Astrocyte (in vitro differentiated cells and primary cell): ENCODE measurements at places on chromosomes 2 and 18.

GRCh38 chr2:232831496-232831895 is 38.6 kb upstream of the SNORC start:
- no peak for DNase-seq

DNA sequence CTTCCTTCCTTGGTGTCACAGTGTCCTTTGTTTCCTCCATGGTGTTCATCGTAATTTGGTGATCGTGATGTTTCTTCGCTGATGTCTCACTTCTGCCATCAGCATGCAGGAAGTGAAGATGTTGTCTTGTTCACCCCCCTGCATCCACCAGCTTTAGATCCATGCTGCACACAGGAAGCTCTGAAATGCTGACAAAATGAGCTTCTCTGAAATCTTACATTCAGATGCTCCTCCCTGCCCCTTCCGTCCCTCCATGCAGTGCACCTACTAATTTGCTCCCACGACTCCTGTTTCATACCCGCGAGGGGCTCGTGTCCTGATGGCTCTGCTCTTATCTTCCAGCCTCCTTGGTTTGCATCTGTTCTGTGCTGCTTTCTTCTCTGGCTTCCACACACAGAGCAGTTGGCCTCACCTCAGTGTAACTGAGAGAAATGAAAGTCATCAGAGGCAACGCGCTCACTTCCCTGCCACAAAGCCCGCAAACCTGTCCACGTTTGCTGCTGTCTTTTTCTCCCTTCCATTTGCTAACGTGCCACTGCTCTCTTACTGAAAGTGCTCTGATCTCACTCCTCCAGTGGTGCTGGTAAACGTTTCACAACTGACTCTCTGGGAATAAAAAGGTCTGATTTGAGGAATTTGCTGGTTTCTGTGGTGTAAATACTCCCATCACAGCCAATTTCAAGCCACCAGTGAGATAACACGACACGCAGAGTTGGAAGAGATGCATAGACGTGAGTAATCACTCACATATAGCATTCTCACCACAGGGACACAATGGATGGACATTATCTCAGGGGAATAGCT is 41.0 kb upstream of the MGAT4A start:
- peak; percentile 89 for DNase-seq

DNA sequence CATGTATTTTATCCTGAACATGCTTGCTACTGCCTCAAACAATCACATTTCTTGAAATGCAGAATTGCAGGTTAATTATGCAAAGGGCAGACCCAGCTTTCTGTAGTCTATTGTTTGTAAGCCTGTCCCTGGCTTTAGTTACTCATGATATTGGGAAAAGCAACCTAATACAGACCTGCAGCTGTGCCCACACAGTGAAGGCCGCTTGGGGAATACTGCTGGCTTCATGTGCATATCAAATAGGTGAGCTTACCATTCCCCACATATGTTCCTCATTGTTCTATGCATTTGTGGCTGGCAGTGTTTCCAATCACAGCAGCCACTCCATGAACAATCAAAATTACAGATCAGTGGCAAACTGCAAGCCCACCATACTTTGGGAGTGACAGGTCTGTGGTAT is 186.3 kb downstream of the TMEM163 start:
- DNase-seq: no peak

GRCh38 chr2:1639086-1639858 is 105.0 kb downstream of the PXDN start:
- no peak for DNase-seq

- DNase-seq: no peak
Measured at GRCh38 chr18:2589345-2590068, 18.1 kb downstream of the NDC80 start.

DNA sequence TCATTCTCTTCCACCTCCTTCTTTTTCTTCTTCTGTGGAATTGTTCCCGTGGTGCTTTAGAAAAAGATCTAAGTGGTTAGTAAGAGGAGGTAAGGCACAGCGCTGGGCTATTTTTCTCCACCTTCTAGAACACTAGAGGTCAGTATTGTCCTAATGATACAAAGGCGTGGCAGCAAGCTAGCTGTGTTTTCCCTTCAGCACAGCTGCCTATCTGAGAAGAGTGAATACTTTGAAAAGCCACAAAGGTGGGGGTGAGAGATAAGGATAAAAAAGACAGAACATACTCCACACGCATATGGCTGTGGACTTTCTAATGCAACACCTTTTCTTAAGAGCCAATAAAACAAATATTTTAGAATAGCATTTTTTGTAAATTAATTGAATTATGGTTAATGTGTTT is 2.1 kb downstream of the CNTNAP5 start:
- peak; percentile 15 for DNase-seq

DNA sequence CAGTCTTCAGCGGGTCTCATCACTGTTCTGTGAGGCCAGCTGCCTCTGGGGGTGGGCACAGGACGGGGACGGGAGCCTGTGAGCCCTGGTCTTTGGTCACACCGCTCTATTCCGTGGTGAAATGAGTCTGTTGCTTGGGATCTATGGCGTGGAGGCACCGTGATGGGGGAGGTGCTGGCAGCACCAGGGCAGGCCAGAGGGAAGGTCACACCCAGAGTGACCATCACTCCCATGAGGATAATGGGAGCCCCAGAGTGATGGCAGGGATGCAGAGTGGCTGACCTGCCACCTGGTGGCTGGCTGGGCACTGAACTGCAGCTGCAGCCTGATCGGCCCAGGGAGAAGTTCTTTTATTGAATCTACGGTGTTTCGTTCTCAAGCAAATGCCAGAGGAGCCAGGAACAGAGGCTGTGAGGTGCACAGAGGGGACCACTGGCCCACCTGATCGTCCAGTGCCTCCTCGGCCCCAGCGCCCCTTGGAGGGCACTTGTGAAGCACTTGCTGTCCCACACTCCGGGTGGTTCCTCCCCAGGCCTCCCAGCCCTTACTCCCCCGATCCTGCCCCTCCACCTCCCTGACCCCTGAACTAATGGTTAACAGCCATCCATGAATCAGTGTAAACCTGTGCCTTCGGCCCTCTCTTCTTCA is 17.9 kb downstream of the KCNIP3 start:
- no peak for DNase-seq

DNA sequence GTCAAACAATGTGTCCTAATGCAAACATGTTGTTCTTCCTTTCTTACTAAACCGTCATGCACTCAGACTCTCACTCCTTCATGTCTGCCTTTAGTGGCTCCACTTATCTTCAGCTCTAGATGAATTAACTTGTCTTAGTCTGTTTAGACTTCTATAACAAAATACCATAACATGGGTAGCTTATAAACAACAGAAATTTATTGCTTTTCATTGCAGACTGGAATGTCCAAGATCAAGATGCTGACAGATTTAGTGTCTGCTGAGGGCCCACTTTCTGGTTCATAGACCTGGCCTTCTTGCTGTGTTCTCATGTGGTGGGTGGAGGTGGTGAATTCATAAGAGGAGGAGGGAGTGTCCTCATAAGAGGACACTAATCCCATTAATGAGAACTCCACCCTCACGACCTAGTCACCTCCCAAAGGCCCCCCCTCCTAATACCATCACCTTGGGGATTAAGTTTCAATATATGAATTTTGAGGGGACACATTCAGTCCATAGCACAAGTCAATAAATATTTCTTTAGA is 32.3 kb downstream of the RALBP1 start:
- no peak for DNase-seq

GRCh38 chr2:94939349-94939748 is 68.1 kb downstream of the TEKT4 start:
- DNase-seq: no peak

- no peak for DNase-seq
Measured at GRCh38 chr2:135151615-135152014, 99.5 kb downstream of the RAB3GAP1 start.

DNA sequence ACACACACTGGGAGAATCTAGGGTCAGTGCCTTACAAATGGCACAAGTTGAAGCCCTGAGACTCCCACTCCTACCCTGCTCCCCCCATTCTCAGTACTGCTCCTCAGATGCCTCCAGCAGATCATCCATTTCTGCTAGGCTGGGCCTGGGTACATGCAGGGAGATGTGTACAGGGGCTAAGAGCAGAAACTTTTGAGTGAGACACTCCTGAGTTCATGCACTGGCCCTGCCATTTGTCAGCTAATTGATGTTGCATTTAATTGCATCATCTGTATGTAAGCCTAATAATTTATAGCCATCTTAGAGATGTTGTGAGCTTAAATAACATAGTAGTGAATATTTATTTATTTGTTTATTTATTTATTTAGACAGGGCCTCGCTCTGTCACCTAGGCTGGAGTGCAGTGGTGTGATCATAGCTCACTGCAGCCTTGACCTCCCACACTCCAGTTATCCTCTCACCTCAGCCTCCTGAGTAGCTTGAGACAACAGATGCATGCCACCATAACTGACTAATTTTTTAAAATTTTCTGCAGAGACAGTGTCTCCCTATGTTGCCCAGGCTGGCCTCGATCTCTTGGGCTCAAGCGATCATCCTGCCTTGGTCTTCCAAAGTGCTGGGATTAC is 4.8 kb upstream of the CASP8 start:
- DNase-seq: no peak

- DNase-seq: no peak
Measured at GRCh38 chr18:61448316-61448715, 115.1 kb downstream of the CDH20 start.

- no peak for DNase-seq
Measured at GRCh38 chr2:88521445-88522073, 69.1 kb upstream of the FOXI3 start.

GRCh38 chr2:23385351-23385747 is 370 bp downstream of the KLHL29 start:
- peak; percentile 16 for DNase-seq

DNA sequence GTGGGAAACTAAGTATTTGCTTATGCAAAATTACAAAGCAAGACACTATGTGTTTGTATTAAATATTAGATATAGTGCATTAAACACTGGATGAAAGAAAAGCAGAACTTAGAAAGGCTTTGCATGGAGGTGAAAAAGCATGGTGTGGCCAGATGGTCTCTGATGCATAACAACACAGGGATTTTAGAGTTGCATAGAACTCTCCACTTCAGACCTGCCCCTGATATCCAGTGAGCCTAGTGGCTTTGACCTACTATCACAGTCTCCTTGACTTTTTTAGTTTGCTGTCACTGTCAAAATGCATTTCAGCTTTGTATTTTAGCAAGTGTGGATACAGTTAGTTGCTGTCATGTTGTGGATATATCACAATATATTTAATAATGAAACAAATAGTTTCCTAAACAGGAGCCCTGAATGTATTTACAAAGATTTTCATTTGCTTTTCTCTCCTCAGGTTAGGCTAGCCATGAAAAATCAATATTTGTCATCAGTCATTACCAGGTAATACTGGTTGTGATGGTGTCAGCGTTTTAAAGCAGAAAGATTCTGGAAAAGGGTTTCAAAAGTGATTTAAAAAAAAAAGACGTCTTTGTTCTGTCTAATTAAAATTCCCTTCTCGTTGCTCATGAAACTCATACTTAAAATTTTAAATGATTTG is 5.2 kb downstream of the CSRNP3 start:
- DNase-seq: no peak

- no peak for DNase-seq
Measured at GRCh38 chr2:105397025-105397722, 1.7 kb downstream of the FHL2 start.

GRCh38 chr2:236769981-236770671 is 200.5 kb downstream of the ACKR3 start:
- DNase-seq: peak; percentile 100

GRCh38 chr2:143730155-143730952 is 601.1 kb downstream of the ARHGAP15 start:
- DNase-seq: peak; percentile 14

DNA sequence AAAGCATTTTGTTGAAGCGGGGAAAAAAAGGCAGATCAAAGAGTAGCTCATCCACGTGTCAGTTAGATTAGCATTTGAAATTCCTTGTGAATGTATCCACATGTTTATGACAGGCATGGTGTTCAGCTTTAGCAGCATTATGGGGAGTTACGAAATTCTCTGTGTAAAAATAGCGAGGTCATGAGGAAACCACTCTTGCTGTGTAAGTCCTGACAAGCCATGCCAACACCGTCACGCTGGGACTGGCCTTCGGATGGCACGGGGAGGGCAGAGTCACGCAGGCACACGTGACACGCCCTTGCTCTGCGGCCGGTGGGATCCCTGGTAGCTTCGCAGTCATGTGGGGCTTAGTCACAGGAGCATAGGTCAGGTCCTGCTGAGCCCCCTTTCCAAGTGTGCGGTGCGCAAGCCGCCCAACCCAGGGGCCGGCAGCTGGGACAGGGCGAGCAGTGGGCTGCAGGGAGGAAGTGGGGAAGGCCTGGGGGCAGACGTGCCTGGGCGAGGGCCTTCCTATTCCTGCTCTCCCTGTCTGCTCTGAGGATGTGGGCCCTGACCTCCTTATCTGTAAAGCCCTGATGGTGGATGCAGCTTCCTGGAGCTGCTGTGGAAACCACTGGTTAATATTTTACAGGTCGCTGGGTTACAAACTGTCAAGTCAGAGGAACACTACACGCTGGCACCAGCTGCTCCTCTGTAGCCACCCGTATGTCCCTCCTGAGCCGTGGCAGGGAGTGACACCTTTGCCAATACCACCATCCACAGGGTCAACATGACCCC is 18.0 kb downstream of the MBP start:
- peak; percentile 65 for DNase-seq

- no peak for DNase-seq
Measured at GRCh38 chr2:41026613-41027012, 574.7 kb upstream of the SLC8A1 start.

DNA sequence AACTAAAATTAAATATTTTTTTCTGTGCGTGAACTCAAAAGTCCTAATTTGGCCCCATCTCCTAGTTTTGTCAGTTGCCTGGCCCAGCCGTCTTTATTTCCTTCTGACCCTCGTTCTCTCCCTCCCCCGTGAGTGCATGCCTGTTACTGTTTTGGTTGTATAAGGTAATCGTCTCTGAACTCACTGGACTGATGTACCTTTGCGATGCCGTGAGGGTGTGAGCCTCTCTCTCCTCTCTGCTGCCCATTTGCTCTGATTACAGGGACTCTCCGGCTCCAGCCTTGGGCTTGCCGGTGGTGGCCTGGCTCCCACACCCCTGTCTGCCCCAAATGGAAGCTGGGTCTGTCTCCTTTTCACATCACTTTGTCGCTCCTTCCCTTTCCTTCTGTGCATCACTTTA is 66.5 kb upstream of the RBM44 start:
- no peak for DNase-seq

- no peak for DNase-seq
Measured at GRCh38 chr2:2059199-2059598, 271.9 kb downstream of the MYT1L start.

DNA sequence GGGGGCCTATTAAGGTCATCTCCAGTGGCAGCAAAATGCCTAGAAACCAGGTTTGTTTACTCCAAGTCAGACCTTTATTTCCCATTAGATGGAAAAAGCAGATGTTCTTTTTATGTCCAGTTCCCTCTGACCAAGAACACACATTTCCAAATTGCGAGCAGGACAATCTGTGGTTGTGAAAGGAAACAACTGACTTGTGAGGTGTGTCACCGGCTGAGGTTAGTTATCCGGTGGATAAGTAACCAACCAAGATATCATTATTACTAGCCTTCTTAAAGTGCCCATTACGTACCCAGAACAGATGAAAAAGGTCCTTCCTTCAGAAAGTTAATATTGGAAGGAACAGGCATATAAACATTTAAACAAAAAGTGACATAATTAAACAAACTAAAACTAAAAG is 112.9 kb downstream of the THADA start:
- peak; percentile 64 for DNase-seq
